AG08395 (cell line): ENCODE measurements at places on chromosomes 6 and 20.

DNA sequence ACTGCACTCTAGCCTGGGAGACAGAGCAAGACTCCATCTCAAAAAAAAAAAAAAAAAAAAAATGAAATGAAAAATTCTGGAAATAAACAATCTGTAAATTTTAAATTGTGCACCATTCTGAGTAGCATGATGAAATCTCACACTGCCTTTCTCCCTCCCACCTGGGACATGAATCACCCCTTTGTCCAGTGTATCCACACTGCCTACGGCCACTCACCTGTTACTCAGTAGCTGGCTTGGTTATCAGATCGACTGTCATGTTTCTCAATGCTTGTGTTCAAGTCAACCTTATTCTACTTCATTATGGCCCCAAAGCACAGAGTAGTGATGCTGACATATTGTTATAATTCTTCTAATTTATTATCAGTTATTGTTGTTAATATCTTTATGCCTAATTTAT lies 58.7 kb upstream of the MTHFD1L start:
- DNase-seq = no peak

- no peak for DNase-seq
These were observed 2.0 kb downstream of the OGFRL1 start for GRCh38 chr6:71290611-71291010.

GRCh38 chr20:19841740-19842139 lies 83.7 kb downstream of the RIN2 start:
- no peak for DNase-seq

DNA sequence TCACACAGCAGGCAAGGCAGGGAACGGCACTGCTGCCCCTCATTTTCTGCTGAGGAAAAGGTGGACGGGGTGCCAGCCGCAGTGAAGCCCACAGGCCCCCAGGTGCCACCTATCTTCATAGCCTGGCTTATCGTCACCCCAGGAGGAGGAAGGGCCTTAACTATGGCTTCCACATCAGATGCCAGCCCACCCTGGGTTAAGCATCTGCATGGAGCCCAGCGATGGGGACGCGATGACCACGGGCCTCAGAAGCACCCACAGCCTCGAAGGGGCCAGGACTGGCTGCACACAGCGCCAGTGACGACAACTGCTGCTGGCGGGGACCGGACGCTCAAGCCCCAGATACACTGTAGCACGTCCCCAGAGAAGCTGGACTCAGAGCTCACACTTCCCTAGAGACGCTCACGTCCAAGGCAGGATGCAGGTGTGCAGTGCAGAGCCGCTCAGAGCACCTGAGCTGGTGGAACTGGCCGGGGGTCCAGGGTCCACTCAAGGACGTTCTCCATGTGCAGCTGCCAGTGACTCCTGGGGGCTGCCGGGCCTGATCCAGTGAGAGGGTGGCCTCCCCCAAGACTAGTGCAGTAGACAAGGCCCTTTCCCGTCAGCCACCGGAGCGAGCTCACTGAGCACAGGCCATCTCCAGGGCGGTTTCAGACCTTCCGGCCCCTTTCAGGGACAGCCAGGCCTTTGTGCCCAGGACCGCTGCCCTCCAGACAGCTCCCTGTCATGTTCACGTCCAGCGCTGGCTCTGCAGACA lies 83.0 kb downstream of the YTHDF1 start:
- no peak for DNase-seq

GRCh38 chr20:14512839-14513238 lies 175.4 kb upstream of the FLRT3 start:
- no peak for DNase-seq
